Lung microvascular endothelial cell (primary cell): ENCODE measurements at places on chromosomes 2 and 18.
A peak's percentile ranks its signal among the peaks of the same experiment; 100 is the strongest.

DNA sequence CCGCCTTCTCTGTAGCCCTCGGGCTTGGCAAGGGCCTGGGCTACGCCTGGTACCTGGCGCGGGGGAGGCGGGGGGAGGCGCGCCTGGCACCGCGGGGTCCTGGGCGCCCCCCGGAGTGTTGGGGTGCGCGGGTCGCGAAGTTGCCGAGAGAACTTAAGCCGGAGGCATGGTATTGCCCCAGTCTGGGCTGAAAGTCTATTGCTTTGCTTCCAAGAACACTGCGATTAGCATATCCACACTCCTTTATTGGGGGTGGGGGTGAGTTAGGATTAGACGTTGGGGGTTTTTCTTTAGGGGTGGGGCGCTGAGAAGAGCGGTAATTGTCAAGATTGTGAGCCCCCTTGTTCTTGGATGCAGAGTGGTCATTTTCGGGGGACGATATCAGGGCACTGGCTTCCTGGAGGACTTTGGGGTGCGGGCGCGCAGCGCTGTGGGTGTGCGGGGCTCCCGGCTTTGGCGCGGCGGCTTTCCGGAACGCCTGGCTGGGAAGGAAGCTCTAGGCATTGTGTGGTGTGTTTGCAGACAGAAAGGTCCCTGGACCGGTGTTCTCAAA lies 798 bp downstream of the TANC1 start:
- no peak for DNase-seq

DNA sequence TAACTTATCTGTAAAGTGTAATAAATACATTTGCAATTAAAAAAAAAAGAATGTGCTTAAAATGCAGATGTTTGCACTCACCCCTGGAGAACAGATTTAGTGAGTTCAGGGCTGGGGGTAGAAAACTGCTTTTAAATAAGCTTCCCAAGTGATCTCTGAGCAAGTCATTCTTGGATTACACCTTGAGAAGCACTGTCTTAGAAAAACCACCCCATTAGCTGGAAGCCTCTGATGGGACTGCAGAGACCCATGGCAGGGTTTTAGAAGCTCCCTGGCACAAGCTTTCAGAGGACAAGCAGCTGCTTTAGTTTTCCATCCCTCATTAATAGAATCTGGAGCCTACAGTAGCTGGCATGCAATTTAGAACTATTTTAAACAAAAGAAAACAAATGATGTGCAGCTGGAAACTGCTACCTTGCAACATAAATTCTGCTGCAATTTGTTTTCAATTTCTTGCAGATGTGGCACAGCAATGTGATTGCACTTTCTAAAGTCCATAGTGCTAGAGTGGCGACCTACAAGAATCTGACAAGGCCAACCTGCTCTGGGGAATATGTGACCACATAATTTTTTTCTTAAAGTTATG lies 141.5 kb downstream of the CDC42EP3 start:
- no peak for DNase-seq

DNA sequence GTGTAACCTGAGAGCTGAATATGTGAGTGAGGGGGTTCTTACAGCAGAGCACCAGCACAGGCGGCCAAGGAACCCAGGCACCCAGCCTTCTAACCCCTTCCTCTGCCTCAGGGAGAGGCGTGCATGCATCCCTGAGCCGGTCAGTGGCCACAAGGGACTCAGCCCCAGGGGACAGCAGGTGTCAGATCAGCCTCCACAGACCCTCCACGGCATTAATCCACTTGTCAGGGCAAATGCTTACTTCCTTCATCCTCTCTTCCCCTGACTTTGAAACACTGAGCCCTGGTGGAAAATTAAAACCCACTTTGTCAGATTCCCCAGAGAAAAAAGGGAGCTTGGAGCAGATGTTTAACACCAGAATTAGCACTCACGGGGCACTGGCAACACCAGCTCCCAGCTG lies 60.5 kb upstream of the SMAD2 start:
- DNase-seq, result no peak

- peak; percentile 70 for DNase-seq
Observed at GRCh38 chr2:37459095-37459981, 114.9 kb downstream of the QPCT start.

- no peak for DNase-seq
Observed at GRCh38 chr2:232525791-232526371, at the start of gene CHRND. Gene CHRND (plus strand): TSS chr2:232526160. CDS start chr2:232526216, 56 bp downstream.

GRCh38 chr2:69278366-69278765 lies 108.7 kb downstream of the GFPT1 start:
- peak; percentile 34 for DNase-seq

- no peak for DNase-seq
Observed at GRCh38 chr18:28032177-28032576, 144.8 kb downstream of the CDH2 start.

DNA sequence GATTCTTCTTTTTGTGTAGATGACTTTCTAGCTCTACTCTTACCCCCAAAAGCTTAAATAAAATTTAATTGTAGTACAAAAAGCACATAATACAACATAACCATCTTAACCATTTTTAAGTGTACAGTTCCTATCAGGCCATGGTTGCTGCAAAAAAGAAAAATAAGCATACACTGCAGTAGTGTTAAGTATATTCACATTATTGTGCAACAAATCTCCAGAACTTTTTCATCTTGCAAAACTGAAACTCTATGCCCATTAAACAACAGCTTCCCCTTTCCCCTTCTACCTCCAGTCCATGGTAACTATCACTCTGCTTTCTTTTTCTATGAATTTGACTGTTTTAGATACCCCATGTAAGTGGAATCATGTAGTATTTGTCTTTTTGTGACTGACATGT lies 18.1 kb downstream of the PPM1B start:
- no peak for DNase-seq

DNA sequence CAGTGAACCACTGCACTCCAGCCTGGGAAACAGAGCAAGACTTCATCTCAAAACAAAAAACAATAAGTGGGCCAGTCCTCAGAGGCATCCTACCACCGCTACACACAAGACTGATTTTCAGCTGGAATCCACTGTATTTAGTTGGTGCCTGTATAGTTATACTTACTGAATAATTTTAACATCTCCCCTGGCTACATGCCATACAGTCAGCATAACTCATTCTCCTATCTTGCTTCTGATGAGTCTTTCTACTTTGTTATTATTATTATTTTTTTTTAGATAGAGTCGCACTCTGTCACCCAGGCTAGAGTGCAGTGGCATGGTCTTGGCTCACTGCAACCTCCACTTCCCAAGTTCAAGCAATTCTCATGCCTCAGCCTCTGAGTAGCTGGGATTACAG lies 19.9 kb upstream of the CAB39 start:
- no peak for DNase-seq

- no peak for DNase-seq
Observed at GRCh38 chr2:202149936-202150335, 76.9 kb downstream of the KIAA2012 start.

GRCh38 chr18:4107049-4107467 lies 348.0 kb downstream of the DLGAP1 start:
- DNase-seq, result no peak

DNA sequence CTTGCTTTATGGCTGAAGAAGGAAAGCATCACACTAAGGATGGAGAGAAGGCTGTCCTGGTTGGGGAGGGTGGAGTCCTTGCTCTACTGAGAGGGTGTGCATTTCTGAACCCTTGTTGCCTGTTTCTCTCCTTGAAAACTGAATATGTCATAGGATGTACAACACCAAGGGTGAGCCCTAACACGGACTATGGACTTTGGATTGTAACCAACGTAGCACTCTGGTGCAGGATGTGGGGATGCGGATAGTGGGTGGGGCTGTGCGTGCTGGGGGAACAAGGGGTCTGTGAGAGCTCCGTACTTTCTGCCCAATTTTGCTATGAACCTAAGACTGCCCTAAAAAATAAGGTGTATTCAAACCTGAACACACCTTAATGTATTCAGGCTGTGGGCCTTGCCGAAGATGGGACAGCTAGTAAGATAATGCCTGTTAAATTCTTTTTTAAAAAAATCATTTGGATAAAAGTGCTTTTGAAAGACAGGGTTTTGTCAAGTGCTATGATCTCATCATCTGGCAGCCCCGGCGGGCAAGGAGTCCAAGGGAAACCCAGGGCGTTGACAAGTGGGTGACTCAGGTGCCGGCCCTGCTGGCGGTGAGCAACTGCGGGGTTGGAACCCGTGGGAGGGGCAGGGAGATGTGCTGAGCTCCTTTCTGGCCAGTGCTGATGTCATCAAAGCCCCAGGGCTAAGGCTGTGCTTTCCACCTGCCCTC lies 54.0 kb downstream of the GATA6 start:
- peak; percentile 70 for DNase-seq

DNA sequence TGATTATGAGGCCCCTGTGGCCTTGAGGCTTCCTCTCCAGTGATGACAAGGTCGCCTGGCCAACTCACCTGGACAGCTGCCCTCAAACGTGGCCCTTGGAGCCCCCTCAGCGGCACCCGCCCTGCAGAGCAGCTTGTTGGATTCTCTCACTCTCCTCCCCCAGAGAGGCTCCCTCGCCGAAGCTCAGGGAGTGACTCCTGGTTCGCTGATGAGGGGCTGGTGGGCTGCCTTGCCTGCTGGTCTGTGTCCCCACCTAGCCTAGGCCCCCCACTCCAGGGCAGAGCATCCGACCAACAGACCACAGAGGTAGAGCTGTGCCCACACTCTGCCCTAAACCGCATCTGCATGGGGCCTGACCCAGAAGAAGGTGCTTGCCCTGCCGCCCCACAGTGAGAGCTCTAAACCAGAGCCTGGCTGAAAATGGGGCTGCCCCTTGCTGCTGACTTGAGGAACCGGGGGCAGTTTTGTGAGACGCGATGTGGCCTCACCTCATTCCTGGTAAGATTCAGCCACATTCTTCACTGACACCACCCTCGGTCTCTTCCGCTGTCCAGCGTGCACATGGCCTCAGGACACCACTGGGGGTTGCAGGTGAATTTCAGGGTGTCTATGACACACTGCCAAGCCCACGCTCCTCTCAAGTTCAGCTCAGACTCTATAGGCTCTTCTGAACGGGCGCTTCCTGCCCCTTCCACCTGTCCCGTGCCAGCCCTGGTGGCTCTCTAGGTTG lies 131.6 kb downstream of the CABLES1 start:
- no peak for DNase-seq

GRCh38 chr2:174012347-174013314 lies 47.5 kb upstream of the SP3 start:
- peak; percentile 31 for DNase-seq

DNA sequence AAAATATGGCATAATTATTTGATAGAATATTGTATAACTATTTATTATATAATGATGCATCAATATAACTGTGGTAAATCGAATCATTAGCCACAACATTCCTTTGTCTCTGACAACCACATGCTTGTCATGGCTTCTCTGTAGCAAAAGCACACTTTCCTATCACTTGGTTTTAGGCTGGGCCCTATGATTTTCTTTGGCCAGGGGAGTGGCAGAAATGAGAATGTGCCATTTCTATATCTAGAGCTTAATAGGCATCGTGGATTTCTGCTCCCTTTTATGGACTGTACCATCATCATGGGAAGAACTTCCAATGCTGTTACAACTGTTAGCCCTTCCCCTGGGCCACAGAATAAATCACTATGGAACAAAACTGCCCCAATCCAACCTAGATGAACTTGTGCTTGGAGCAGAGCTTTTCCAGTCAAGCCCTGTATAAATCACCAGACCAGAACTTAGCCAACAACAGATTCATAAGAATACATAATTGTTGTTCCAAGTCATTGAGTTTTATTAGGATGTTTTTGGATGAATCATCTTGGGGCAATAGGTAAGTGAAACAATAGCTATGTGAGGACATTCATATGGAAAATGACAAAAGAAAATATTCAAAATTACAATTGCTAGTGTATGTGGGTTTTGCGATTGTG lies 715.8 kb downstream of the ERBB4 start:
- DNase-seq, result no peak

DNA sequence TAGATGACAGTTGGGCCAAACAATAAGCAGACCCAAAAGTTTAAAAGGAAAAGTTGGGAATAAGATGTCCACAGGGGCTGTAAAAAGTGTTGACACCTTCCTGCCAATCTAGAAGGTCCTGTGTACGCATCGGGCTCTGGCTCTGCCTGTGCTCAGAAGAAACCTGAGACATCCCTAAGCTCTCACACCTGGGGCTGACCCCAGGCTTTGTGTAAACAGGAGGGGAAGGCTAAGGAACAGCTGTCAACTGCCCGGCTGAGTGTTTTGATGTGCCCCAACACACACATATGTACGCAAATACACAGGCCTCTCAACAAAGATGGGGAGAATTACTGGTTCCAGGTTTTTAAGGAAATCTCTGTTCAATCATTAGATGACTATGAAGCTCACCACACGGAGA lies 59.5 kb downstream of the TMEM131 start:
- DNase-seq, result no peak

GRCh38 chr2:157443090-157443489 lies 799 bp downstream of the CYTIP start:
- DNase-seq, result no peak

GRCh38 chr2:58539973-58540372 lies 298.8 kb upstream of the FANCL start:
- DNase-seq, result peak; percentile 50

DNA sequence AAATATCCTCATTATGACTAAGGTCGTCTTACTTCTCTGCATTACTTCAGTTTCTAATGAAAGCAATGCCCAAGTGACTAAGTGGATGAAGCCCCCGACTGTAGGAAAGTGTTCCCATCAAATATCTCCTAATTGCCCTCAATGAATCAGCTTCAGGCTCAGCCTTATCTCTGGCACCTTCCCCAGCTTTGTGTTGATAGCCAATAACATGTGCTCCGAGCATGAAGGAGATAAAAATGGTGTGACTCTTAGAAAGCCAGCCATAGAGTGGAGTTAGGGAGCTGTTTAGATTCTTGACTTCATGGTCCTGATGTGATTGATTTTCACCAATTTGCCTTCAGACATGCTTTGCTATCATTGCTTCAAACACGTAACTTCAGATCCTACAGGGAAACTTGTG lies 339.2 kb upstream of the NRP2 start:
- DNase-seq, result no peak

GRCh38 chr2:74316627-74317295 lies 26.5 kb downstream of the SLC4A5 start:
- no peak for DNase-seq

DNA sequence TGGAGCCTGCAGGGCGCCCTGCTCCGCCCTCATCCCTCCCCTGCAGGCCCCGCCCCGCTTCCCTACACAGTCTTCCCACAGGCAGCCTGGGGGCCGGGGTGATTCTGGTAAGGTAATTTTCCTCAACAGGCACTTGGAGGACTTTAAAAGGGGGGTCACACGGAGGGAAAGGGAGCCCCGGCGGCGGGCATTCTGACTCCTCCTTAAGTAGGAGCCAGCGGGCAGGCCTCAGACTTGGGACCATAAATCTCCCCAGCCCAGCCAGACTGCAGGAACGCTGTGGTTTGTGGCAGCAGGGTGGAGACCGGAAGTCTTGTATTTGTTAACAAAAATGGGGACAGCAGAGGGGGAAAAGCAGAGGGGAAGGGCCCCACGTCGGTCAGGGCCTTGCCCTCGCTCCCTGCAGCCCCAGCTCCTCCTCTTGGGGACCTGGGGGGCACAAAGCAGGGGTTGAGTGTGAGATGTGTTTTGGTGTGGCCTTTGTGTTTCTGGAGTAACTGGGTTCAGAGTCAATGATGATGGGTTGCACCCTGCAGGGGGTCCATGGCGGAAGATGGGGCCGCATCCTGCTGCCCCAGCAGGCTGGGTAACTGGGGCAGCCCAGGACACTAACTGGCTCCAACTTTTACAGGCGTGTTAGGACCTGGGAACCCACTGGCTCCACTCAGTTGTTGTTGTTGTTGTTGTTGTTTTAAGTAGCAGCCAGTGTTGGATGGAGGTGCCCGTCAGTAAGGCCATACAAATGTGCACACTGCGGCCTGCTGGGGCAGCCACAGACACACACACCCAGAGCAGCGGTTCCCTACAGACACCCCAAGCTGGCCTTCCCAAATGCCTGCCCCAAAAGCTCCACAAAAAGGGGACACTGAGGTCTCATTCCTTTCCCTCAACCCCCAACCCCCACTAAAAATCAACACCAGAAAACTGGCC lies 27.7 kb downstream of the SMAD7 start:
- no peak for DNase-seq

GRCh38 chr2:101881131-101881530 lies 110.6 kb upstream of the IL1R2 start:
- peak; percentile 50 for DNase-seq
